ENCODE measurements at places on chromosomes 1 and 21. TPM values are rescaled to one million over a fixed set of nuclear protein-coding genes. Genes with fewer than 3 reads are reported as not detected.

Gene CCDC185
- not detected for total RNA-seq

Gene KCND3
- 0.21 TPM for total RNA-seq

Gene ZNF695
- 15.3 TPM for total RNA-seq

Gene MROH9
- total RNA-seq = not detected

Gene DNASE2B
- total RNA-seq = 0.38 TPM

Gene KRTAP22-2
- not detected for total RNA-seq

Gene TMPRSS3
- total RNA-seq = not detected

Gene RHOU
- 17.6 TPM for total RNA-seq

Gene TCEA3
- total RNA-seq = 0.37 TPM

Gene ADGRB2
- total RNA-seq = 39.8 TPM

- no peak for DNase-seq
Measured at GRCh38 chr1:220451532-220451931, 76.4 kb upstream of the MARK1 start.

DNA sequence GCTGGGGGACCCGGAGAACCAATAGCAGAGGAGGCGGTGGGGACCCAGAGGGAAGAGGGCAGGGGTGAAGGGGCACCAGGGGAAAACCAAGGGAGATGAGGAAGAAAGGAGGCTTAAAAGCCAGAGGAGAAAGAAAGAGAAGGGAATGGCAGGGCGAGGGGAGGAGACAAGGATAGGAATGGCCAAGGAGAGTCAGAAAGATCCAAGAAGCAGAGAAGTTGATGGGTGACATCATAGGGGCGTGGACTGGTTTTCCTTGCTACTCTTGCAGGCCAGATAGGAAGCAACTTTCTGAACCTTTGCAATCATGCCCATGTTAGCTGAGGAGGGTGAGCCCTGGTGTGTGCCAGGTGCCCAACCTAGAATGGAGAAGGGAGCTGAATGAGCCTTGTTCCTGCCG, 5.4 kb downstream of the NPR1 start:
- no peak for DNase-seq

DNA sequence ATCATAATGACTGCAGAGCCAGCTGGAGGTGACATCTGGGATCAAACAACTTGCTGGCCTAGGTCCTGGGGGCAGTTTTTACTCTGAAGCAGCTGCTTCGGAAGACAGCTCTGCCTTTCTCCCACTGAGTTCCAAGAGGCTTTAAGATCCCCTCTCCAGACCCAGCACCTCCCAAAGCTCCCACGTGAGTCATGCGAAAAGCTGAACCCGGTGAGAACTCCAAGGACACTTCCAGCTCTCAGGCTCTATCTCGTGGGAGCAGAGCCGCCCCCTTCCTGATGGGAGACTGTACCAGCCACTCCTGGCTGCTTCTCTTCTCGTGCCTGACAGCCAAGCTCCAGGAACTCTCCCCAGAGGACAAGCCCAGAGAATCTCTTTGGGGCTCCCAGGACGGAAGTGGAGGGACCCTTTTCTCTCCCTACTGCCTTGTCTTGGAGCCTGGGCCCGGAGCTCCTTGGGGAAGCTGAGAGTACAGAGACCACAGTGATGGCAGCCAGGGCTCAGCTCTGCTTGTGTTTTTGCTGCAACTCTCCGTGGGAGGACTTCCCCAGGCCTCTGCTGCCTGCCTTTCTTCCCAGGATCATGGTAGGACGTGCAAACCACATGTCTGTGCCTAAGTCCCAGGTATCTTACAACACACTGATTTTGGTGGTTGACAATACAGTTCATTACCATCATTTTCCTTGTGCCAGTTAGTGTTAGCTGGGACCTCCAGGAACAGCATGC, 40.6 kb downstream of the STUM start:
- DNase-seq = no peak

DNA sequence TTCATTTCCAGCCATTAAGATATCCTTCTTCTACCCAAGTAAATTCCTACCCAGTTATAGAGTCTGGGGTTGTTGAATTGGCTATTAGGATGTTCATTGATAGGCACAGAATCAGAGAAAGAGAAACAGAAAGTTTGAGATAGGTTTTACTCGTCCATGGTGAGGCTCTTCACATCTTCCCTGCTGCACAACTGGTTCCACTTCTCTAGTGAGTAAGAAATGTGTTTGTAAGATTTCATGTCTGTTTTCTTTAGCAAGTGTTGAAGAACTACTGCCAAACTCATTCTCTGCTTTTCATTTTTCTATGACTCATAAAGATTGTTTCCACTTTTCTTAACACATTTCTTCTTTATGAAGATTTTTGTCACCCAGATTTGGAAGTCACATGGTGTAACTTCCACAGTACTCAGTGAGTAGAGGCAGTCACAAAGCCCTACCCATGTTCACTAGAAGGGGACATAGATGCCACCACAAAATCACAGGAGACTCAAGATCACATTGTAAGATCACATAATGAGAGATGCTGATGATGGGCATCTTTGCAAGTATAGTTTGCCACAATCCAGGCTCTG, 152.3 kb downstream of the SNX7 start:
- DNase-seq = no peak

- peak; percentile 76 for DNase-seq
Measured at GRCh38 chr1:16042096-16042495, 1.5 kb upstream of the CLCNKB start.

GRCh38 chr1:62884156-62884740, 100.3 kb downstream of the ATG4C start:
- DNase-seq = no peak

GRCh38 chr21:28063241-28064216, 929.1 kb downstream of the LTN1 start:
- DNase-seq = no peak

- DNase-seq = peak; percentile 37
Measured at GRCh38 chr1:40736085-40736531, 44.6 kb downstream of the NFYC start.

DNA sequence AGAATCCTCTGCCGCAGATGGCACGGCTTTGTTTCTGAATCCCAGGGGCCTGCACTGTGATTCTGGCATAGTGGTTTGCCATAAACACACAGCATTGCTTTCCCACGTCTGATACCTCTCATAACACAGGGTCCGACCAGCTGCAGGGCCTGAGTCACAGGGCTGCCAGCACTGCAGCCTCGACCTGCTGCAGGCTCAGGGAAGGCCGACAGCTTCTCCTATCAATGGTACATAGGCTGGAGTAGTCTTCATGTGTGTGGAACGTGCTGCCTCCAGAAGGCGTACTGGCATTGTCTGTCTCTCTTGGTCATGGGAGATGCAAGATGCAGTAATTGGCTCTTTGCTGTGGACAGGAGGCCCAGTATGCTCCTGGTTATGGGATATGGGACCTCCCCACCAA, 53.5 kb upstream of the PDE9A start:
- no peak for DNase-seq
